ENCODE measurements at places on chromosomes 1 and 21.

DNA sequence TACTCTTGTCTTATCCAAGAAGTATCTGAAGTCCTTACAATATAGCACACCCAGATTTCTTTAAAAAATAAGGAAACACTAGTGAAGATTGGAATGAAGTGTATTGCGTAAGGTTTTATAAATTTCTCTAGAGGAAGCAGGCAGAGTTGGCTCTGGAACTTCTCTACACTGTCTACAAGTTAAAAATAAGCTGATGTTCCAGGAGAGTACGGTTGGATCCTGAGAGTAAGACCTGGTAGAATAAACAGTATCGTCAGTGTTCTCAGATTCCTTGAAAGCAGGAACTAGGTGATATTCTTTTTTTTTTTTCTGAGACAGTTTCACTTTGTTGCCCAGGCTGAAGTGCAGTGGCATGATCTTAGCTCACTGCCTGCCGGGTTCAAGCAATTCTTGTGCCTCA, 107.9 kb downstream of the USP25 start:
- DNase-seq, result no peak

DNA sequence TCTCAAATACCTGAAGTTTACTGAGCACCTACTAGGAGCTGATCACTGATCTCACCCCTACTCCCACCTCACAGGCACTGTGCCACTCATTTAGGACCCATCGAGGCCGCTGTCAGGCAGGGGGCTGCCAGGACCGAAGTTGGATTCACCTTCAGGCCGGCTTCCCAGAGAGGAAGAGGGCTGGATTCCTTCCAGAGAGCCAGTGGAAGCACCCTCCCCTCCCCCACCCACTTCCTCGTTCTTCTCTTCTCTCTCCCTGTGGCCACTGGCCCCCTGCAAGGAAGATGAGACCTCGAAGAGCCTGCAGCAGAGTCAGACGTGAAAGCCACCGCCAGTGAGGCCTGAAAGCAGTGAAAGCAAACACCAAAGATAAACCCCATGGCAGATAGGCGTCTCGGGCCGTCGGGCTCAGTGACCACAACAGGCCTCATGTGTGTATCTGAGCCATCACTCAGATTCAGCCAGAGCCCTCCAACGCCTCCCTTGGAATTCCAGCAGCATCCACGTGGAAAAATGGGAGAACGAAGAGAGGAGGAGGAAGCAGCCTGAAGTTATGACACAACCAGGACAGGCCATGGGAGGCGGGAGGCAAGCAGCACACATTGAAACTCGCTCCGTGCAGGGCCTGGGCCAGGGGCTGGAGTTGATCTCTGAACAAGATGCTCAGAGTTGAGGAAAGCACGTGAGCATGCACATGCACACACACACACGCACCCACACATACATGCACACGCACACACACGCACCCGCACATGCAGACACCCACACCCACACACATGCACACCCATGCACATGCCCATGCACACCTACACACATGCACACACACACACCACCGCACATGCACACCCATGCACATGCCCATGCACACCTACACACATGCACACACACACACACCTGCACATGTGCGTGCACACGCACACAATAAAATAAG, 6.2 kb upstream of the AGTRAP start:
- DNase-seq, result no peak

- DNase-seq, result no peak
Measured at GRCh38 chr1:41240781-41241353, 1.2 kb downstream of the SCMH1 start.

GRCh38 chr1:26295194-26296138, 11.0 kb downstream of the UBXN11 start:
- no peak for DNase-seq

GRCh38 chr1:185663332-185663731, 70.9 kb upstream of the HMCN1 start:
- DNase-seq, result no peak

DNA sequence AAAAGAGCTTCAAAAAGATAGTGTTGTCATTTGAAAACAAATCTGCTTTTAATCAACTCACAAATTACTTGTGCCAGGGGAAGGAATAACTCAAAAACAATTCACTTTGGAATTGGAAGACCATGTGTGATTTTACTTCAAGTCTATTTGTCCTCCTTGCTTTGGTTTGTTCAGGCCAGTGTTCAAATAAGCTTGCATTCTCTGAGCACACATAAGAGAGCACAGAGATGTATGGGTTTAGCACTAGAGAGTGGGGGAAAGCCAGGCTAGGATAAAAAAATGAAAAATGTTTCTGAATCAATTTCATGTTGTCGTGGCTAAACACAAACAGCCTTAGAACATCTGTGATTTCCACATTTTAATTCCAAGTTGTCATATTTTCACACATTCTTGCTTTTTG, 325.7 kb upstream of the LYPLAL1 start:
- DNase-seq, result no peak

GRCh38 chr1:183926983-183927382, 110.5 kb downstream of the COLGALT2 start:
- DNase-seq, result no peak

GRCh38 chr1:69305621-69306020, 262.1 kb upstream of the LRRC7 start:
- DNase-seq, result no peak

DNA sequence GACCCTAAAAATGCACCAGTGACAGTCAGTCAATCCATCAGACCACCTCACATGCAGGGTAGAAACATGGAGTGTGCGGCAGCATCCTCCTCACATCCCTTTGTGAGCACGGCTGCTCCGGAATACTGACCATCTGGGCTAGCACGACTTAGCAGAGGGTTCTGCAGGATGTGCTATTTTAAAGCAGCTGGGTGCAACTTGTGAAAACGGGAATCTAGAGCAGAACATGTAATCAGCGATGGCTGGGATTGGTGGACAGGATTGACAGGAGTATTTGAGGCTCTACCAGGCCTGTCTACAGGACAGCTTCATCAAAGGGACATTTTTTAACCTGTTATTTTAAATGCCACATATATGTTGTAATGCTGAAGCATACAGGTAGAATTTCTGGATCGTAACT, 16.8 kb upstream of the PLEKHM2 start:
- no peak for DNase-seq

- peak; percentile 40 for DNase-seq
Measured at GRCh38 chr1:43329995-43330751, 7.4 kb upstream of the MPL start.

DNA sequence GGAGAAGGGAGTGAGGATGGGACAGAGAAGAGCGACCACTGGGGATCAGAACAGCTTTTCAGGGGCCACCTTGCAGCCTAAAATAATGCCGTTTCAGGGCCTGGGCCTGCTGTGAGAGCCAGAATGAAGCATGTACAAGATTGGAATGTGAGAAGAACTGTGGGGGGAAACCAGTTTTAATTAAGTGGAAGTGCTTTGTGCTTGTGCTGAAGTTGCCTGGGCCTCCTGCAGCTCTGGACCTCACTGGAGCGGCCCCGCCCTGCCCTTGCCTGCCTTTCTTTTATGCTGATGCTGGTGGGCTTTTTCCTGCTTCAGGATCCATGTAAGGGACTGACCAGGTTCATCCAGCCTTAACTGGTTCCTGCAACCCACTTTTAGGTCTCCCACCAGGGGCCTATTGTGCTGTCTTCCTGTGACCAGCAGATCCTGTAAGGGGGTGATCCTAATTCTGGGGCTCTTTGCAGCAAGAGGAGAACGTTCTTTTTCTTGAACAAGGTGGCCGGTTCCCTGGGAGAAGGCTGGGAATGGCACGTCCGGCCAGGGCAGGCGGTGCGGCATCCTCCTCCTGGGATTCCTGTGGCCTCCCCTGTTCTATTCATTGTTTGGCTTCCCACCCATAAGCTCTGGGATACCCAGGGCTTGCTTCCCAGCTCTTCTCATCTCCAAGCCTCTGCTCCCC, 3.2 kb downstream of the C1orf226 start:
- DNase-seq, result no peak

- no peak for DNase-seq
Measured at GRCh38 chr1:21269461-21270085, 20.7 kb downstream of the ECE1 start.

- no peak for DNase-seq
Measured at GRCh38 chr1:221032637-221033280, 153.5 kb downstream of the HLX start.

DNA sequence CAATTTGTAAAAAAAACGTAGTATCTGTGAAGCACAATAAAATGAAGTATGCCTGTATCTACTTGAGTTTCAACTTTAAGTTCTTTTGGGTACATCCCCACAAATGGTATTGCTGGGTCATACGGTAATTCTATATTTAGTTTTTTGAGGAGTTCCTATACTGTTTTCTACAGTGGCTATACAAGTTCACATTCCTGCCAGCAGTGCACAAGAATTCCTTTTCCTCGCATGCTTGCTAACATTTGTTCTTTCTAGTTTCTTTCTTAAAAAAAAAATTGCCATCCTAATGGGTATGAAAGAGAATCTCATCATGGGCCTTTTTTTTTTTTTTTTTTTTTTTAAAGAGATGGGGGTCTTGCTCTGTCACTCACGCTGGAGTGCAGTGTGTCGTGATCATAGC, 41.9 kb downstream of the UCK2 start:
- DNase-seq, result no peak

GRCh38 chr21:34939673-34940331, 109.3 kb downstream of the RUNX1 start:
- no peak for DNase-seq

DNA sequence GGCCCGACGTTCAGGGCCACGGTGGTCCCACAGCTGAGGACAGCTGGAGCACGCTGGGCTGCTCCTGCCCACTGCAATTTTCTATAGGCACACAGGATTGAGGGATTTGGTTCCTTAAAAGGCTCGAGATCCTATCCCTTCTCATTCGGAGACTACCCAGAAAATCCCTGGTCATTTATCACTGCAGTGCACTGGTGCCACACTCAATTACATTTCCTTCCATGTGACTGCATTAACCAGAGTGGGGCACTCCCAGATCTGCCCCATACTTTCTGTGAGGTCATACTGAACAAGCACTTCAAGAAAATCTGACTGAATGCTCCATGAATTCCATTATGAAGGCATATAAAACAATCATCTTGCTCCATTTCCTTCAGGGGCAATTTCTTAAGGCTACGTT, 49.8 kb upstream of the KCNE1 start:
- DNase-seq, result no peak

DNA sequence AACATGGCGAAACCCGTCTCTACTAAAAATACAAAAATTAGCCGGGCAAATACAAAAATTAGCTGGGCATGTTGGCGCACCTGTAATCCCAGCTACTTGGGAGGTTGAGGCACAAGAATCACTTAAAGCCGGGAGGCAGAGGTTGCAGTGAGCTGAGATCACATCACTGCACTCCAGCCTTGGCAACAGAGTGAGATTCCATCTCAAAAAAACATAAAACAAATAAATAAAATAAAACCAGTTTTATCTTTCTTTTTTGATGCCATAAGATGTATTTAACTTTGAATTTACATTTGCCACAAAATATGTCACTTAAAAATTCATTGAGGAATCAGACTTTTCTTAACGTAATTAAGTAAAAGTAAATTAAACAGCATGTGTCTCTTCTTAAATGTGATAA, 113.3 kb upstream of the ERRFI1 start:
- DNase-seq, result no peak

DNA sequence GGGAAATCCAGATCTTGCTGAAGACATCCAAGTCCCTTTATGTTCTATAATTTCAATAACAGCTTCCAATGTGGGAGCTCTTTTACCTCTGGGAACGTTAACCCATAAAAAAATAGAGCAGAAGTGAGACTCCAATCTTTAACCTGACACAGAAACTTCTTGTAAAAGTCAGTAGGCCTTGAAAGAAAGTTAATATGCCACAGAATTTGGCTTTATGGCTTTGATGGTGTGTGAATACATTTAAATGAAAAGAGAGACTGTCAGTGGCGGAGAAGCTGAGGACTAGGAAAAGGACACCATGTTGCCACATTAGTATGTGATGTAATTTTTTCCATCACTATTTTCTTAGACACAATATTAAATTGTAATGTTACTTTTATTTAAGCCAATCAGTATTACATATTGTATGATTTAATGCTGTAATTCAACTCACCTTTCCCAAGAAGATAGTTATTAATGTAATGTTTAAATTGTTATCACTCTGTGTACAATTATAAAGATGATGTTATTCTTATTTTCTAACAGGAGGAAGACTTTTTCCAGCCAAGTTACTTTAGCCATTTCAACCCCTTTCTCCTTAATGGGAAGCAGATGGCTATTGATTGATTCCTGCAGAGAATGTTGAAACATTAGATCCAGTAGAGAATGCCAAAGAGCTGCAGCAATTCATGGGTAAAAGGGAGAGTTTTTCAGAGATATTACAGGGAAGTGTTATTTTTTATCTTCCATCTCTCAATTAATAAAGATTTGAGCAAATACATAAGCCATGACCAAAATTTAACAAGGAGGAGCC, 17.5 kb upstream of the CLDN8 start:
- no peak for DNase-seq

DNA sequence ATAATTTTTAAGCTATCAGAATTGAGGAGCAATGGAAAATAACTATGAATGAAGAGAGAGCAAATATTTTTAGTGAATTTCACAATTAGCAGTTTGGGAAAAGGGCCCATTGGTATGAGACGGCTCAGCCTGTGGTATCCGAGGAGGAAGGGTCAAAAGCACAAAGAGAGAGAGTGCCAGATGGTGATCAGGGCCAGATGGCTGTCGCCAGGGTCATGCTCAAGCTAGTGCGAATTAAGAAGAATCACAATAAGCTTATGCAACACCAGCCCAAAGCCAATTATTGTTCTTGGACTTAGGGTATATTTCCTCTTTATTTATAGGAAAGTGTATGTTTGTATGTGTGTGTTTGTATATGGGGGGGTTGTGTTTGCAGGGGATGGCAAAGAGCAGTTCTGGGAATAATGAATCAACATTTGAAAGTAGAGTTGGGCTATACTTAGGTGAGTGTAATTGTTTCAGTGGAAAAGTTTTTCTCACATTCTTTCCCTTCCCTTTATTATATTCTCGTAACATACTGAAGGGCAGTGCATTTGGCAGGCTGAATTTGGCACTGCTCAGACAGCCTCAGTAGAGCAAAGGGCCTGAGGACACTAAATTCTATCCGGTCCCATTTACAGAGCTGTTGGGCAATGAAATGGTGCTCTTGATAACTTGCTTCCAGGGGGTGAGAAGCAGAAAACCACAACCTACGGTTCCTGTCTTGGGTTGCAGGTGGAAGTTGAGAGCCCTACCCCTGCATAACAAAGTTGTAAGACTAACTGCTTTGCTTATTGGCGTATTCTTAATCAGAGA, 19.5 kb upstream of the DDR2 start:
- no peak for DNase-seq

DNA sequence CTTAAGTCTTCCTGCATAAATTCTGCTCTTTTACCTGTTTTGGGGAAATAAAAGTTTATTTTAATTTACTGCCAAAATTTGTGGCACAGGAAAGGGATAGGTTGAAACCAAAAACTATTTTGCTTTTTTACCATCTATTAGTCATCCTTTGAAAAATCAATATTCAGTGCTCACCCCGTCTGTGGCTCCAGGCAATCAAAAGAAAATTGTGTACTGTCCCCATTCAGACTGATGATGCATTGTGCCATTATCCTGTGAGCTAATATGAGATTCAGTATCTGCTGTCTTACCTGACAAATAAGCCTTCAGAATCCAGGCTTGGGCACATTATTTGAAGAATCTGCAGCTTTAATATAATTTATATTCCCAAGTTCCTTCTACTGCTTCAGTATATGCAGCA, 650.7 kb downstream of the KIF26B start:
- DNase-seq, result no peak

Measured in activated CD4-positive, alpha-beta T cell treated with anti-CD3 and anti-CD28 coated beads for 4 hours (primary cell).